Activated CD8-positive, alpha-beta memory T cell treated with anti-CD3 and anti-CD28 coated beads for 48 hours (primary cell): ENCODE measurements at places on chromosomes 7 and 10.

DNA sequence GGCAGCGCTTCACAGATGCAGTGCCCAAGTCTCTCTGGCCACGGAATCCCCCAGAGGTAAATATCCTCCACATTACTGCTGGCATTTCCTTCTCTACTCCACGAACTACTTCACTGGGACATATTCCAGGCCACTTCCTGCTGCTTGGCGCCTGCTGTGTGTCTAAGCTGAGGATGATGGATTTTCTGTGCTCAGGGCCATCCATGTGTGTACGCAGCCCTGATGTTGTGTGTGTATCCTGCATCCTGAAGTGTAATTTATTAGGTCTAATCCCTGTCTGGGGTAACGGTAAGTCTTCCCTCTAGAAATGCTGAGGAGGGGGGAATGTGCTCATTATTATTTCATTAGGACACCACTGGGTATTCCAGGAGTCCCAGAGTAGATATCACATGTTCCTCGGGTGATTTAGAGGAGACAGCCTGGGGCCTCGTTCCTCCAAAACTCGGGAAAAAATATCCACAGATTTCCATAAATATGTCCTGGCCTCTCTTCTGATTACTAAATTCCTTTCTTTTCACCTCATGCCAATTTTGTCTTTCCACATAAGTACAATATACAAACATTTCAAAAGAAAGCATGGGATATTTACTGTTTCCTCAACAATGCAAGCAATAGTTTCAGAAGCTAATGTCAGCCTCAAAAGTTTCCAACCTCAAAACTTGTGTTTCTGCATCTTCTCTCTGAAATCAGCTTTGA lies 25.5 kb upstream of the HABP2 start:
- DNase-seq, result no peak

DNA sequence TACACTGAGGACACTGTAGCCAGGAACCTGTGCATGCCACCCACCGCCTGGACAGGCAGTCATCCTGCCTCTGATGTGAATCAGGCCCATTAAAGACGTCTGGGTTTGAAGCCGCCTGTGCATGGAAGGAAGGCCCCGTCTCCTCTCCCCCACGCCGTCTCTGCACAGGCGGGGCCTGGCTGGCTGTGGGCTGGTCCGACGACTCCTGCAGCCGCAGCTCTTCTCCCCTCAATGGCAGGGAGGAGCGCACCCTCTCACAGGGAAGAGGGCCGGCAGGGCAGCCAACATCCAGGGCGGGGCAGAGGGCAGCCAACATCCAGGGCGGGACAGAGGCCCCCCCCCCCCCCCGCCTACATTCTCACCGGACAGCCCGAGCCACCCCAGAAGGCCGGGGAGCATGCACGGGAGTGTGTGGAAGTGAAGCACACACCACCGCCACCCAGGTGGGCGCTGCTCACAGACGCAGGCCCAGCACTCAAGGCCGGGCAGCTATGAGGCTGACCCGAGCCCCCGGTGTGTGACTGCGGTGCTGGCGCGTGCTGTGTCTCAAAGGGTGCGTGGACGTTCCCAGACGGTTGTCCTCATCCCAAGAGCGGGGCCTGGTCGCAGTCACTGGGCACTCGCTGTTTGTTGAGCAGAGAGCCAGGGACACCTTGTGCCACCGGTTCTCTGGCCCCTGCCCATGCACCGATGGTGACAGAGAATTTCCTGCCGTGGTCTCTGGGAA lies 19.1 kb downstream of the DPYSL4 start:
- no peak for DNase-seq

GRCh38 chr10:484441-484924 lies 205.0 kb downstream of the DIP2C start:
- DNase-seq, result no peak

DNA sequence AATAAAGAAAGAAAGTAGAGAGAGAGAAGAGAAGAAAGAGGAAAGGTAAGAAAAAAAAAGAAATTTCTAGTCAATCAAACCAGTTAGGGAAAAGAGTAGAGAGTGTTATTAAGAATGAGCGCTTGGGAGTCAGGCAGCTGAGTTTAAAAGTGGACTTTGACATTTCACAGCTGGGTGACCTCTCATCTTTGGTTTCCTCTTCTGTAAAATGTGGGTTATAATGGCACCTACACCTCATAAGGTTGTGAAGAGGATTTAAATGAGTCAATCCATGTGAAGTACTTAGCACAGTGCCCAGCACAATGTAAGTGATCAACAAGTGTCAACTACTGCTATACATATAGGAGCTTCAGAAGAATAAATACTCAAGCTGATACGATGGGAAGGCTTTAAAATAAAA lies 12.2 kb downstream of the HOXA1 start:
- no peak for DNase-seq

DNA sequence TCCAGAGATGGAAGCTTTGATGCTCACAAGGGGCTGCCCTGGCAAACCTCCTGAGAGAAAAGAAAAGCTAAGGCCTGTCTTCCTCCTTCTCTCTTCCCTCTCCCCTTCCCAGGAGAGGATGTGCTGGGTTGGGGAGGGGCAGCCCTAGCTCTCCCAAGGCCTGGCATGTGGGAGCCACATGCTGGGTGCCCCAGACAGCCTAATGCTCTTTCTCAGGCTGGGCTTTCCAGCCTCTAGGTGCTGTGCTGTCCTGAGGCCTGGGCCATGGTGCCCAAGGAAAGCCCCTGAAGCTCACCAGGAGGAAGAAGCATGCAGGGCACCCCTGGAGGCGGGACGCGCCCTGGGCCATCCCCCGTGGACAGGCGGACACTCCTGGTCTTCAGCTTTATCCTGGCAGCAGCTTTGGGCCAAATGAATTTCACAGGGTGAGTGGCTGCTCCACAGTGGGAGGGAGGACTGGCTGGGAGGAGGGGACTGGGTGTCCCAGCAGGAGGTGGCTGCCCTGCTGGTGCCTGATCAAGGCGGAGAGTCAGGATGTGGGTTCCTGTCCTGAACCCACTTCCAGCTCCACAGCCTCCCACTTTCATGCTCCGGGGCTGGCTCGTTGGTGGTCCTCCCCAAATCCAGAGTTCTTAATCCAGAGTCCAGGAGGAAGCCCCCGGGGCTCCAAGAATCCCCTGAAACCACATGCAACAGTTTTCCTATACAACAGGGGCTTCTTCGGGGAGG lies 1.7 kb downstream of the CPA5 start:
- no peak for DNase-seq

DNA sequence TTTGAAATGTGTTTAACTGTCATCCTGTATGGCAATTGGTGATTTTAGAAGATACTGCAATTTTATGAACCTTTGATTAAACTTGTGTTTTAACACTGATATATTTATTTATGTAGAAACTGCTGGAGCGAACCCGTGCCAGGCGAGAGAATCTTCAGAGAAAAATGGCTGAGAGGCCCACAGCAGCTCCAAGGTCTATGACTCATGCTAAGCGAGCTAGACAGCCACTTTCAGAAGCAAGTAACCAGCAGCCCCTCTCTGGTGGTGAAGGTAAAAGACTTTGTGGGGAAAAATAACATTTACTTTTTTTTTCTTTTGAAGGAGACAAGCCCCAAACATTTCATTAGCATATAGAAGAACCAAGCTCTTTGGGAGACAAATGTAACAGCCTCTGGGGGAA lies 6.5 kb downstream of the ANLN start:
- DNase-seq, result no peak

DNA sequence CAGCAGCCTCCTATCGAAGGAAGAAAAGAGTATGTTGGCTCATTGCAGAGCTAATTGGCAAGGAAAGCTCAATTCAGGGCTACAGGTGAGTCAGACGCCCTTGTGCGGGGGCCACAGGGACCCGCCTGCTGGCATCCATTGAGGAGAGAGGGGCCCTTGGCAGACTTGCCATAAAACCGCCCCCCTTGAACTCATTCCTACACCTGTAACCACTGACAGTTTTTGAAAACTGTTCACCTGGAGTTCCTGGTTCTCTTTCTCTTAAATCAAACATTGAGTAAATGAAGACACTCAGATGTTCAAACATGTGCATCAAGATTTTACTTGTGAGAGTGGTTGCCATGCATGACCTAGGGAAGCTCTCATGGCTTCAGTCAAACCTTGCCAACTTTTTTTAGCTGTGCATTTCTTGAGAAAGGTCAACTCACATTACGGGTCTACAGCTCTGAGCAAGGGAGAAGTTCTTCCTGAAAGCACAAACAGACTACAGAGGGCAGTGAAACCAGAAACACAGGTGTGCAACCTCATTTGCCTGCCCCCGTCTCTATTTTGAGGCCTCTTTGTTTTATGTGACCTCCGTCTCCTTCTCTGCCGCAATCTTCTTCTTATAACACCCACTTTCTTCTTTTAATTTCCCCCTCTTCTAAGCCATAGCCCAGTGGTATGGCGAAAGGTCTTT lies 87.8 kb downstream of the TBXAS1 start:
- DNase-seq, result no peak

DNA sequence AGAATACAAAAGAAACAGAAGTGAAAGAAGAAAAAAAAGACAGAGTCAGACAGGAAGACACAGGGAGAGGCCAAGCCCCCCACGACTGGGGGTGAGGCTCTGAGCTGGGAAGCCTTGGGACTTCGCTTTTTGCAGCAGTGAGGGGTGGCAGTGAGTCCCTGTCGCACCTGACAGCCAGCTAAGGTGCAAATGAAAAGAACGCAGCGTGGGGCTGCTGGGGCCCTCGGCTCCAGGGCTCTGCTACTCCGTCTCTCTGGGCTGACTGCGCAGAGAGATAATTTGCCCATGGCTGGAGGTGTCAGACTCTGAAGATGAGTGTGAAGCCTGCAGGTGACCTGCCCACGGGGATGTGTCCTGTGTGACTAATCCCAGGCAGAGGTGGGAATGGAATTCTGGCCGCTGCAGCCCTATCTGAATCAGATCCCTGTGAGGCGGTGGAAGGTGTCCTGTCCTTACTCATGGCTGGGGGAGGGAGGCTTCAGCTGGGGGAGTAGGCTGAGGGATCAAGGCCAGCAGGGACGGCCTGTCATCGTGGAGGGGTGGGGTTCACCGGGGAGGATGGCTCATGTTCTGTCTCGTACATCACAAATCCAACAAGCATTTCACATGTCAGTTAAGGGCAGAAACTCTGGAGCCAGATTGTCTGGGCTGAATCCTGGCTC lies 96.4 kb downstream of the SLIT1 start:
- no peak for DNase-seq

DNA sequence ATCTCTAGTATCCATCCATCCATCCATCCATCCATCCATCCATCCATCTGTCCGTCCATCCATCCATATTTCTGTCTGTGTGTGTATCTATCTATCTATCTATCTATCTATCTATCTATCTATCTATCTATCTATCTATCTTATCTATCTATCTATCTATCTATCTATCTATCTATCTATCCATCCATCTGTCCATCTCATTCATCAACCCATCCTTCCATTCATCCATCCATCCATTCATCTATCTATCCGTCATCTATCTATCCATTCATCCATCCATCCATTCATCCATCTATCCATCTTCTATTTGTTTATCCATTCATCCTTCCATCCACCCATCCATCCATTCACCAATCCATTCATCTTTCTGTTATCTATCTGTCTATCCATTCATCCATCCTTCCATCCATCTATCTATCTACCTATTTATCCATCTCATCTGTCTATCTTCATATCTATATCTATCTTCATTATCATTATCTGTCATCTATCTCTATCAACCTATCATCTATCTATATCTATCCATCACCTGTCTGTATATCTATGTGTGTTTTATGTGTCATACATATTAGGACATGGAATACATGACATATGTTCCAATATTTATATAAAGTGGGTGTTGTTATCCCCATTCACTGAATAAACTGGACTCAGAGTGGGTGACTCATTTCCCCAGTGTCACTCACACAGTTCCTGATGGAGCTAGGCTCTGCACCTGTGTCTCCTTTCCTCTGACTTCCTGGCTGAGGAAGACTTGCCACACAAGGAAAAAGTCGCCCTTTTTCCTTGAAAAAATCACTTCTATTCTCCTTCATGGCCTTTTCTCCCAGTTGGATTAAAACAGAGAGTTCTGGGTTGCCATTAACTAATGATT lies 200.1 kb downstream of the CCDC3 start:
- DNase-seq, result no peak

DNA sequence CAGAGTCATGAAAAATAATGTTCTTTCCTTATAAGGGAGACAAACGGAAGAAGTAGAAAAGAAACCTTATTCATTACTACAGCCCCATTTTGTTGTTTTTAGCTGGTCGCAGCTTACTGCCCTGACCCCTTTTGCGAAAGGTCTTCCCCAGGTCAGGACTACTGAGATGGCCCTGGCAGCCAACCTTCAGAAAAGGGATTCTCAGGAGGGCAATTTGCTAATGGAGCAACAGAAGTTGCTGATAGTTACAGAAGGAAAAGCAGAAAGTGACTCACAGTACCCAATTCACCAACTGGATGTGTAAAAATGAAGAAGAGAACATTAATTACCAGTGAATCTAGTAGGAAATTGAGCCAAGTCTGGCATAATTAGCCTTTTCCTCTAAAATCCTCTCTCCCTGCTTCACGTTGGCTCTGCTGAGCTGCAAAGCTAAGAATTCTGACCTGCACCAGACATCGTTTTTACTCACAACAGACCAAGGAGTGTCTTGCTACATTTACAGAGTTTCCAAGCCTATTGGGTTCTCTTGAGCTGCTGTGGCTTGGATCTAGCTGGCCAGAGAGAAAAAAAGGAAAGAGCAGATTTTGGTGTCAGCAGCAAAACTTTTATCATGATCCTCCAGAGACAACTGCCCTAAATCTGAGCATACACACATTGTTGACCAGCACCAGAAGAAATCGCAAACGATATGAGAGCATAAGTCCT lies 499.9 kb upstream of the FZD8 start:
- DNase-seq, result no peak

GRCh38 chr7:741850-742249 lies 14.8 kb upstream of the PRKAR1B start:
- DNase-seq, result no peak

- DNase-seq, result no peak
Measured at GRCh38 chr7:50307368-50308032, 3.0 kb downstream of the IKZF1 start.

- no peak for DNase-seq
Measured at GRCh38 chr7:113491305-113491704, 373.0 kb upstream of the SMIM30 start.

DNA sequence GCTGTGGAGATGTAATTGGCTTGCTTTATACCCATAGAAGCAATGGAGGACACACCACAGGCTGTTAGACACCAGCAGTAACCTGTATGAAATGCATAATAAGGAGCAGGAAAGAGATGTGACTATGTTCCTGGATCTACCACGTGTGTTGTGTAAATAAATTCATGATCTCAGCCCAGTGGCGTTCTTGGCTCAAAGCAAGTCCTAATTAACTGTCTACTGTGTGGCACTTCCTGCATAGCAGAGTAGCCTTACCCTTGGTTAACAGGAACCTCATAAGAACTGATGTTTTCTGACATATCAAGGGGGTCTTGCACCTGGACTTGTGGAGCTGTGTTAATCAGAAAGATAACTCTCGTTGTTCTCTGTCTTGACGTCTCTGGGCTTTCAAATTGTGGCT lies 25.7 kb upstream of the FAM180A start:
- DNase-seq, result no peak

GRCh38 chr7:19762631-19763030 lies 10.8 kb downstream of the TMEM196 start:
- DNase-seq, result no peak

DNA sequence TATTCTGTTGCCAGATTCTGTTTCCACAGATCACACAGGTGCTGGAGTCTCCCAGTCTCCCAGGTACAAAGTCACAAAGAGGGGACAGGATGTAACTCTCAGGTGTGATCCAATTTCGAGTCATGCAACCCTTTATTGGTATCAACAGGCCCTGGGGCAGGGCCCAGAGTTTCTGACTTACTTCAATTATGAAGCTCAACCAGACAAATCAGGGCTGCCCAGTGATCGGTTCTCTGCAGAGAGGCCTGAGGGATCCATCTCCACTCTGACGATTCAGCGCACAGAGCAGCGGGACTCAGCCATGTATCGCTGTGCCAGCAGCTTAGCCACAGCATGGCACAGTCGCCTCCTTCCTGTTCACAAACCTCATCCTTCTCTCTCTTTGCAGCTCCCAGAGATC lies 237.5 kb upstream of the PRSS1 start:
- no peak for DNase-seq
